ENCODE measurements at places on chromosomes 7 and 10.

DNA sequence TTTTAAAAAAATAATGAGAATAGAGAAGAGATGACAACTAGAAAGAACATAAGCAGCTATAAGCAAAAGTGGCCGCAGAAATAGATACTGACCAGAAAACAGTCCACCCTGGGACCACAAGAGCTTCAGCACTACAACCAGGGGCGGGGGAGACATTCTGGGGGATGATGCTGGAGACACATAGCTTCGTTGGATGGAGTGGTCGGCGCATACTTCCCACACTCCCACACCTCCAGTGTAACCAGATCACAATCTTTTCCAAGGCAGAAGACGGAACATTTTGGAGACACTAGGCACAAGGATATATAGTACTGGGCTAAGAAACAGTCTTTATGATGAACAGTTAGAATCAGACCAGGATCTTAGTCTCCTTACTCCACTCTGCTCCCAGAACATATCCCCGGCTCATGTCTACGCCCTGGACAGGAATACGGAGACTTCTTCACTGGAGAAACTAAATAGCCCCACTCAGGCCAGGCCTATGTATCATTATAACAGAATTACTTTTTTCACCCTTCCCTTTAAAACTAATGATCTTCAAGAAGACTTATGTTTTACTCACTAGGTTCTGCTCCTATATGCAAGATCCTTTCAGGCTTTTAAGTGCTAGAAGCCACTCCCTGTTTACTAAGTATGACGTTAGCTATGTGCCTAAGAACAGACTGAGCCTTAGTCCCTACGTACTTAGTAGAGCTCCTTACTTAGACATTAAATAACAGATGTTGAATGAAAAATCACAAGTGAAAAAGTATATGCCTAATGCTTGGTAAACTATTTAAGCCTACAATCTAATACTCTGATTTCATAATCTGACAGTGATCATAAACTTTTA lies 169.6 kb downstream of the SRPK2 start:
- DNase-seq, result no peak

DNA sequence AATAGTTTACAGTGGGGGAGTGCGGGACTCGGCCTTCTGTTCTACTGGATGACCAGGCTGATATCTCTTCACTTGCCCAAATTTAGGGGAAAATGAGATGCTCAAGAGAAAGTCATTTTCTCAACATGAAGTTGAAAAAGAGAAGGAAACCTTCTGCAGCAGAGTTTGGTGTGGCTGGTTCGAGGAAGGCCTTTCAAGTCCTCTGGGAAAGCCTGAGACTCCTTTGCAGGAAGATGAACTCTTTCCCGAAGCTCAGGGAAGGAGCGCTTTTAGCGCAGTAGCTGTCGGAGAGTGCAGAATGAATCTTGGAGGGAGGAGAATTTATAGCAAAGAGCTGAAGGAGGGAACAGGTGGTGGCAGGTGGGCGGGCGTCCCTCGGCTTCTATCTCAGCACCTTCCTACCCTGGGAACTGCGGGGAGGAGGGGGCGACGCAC lies at the start of gene ATOH7:
TSS of gene ATOH7 (minus strand) at position 297 of the 435 bp plus-strand sequence. CDS start 436 bp downstream, outside the sequence.
- no peak for DNase-seq

GRCh38 chr10:86373828-86374227 lies 7.2 kb upstream of the GRID1 start:
- DNase-seq, result no peak

DNA sequence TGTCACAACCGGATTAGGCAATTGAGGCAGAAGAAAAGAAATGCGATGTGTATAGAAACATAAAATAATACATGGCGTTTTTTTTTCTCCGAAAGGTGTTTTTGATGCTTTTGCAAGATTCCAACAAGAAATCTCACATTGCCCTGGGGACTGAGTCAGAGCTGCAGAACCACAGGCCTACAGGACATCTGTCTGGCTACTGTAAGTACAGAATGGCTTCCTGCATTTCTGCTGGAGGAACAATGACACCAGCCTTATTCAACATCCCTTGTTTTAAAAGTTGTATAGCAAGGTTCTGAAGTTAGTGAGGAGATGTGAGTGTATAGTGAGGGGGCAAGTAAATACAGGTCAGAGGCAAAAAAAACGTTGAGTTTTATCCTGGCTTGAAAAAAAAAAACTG lies 256.4 kb downstream of the ABCA13 start:
- DNase-seq, result peak; percentile 6

- no peak for DNase-seq
Measured at GRCh38 chr10:123536176-123536845, 129.8 kb upstream of the GPR26 start.

DNA sequence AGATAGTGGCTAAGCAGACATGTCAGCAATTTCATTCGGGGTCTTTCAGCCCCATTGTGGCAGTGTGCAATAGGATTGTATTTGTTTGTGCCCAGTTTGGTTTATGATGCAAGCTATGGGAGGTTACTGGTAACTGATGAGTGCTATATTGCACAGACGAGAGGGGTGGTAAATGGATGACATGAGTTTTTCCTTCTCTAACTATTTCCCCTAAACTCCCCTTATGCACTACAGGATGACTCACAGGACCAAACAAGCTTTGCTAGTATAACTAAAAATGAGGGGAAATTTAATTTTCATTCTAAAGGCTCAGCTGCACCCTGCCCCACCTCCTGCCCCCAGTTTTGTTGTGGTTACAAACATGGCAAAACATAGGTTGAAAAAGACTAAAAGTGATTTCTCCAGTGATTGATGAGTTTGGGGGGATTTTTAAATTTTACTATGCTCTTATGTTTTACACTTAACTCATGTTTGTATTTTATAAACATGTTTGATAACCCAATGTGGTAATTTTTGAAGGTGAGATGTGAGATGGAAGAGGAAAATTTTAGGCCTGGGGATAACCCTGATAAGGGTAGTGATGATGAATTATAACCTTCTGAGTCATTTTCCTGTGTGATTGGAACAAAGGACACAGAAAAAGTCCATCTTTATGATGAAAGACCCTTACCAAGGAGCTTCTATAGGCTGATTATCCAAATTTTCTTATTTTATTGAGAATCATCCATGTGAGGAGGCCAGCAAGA lies 60.8 kb upstream of the NAMPT start:
- DNase-seq, result peak; percentile 58

DNA sequence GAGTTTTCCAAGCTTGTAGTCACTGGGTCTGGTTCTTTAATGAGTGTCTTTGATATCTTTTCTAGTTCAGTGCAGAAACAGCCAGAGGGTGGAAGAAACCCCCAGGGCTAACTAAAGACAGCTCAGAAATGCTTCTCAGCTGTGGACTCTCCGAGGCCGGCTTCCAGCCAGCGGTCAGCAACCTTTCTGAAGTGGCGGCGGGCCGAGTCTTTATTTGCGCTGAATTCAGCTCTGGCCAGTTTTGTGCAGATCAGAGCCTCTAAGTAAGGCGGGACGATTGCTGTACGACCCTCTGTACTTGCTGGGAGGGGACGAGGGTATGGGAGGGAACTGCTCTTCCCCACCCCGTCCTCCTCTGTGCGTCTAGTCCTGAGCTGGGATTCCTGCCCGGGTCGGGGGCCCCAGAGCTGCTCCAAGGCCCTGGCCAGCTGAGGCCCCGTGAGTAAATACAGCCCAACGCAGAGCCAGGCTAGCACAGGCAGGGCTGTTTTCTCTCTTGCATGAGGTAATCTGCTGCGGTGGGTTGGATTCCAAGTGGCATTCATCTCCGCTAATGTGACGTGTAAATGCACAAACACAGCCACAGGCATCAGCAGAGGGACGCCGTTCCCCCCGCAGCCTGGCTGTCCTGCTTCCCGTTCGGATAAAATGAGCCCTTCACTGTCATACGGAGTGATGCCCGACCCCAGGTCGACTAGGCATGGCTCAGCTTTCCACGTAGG lies 159.8 kb downstream of the PIP4K2A start:
- peak; percentile 83 for DNase-seq

GRCh38 chr10:86942441-86943315 lies 14.7 kb downstream of the MMRN2 start:
- no peak for DNase-seq

DNA sequence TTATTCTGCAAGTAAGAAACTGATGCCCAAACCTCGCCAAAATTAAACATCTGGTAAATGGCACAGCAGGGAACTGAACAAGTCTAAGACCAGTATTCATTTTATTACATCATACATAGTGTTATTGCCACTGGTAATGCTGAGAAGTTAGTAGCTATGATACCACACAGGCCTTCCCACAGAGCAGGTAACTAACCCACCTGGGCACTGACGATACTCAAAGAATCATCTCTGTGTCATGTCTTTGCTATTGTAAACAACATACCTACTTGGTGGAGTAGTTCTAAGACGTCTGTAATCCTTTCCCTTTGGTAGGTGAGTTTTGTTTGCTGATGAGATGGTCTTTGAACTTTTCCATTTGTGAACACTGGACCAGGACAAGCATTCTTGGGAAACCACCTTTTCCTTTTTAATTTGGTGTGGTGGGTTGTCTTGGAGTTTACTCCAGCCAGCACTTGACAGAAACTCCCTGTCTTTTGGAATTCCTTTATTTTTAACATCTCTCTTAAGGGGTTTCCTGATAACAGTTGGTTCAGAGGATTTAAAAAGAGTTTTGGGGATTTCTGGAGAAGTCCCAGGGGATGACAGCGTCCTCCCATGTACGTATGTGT lies 40.9 kb downstream of the PDSS1 start:
- no peak for DNase-seq

- DNase-seq, result peak; percentile 77
Measured at GRCh38 chr10:31602541-31603234, 283.7 kb downstream of the ZEB1 start.

DNA sequence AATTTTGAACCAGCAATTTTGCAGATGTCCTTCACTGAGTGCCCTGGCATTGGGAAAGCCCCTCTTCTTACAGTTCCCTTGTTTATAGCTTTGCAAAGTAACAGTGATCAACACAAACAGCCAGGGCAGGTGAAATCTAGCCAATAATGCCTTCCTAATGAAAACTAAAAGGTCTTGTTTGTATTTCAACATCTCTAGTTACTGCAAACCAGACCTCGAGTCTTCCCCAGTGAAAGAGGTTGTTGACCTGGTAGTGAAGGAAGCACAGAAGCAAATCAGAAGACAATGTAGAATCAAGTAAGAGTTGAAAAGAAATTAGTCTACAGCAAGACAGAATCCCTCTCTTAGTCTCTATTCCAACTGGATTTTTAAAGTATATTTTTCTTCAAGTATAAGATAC lies 231.2 kb downstream of the SNX13 start:
- DNase-seq, result no peak

- DNase-seq, result no peak
Measured at GRCh38 chr7:71480791-71481190, 348.8 kb downstream of the GALNT17 start.

- no peak for DNase-seq
Measured at GRCh38 chr10:49736564-49737113, 25.5 kb downstream of the OGDHL start.
